ENCODE measurements at places on chromosomes 16 and 17. TPM values are rescaled to one million over a fixed set of nuclear protein-coding genes. Genes with fewer than 3 reads are reported as not detected.

Gene PHKB
- total RNA-seq: 74.2 TPM

Gene FADS6
- total RNA-seq: 3.1 TPM

GRCh38 chr16:28528463-28528867, 10.3 kb downstream of the NUPR1 start:
- DNase-seq: no peak

- DNase-seq: no peak
Observed at GRCh38 chr16:89473791-89474414, 16.5 kb downstream of the ANKRD11 start.

GRCh38 chr16:54425681-54426552, 139.3 kb upstream of the IRX3 start:
- no peak for DNase-seq
